ENCODE measurements at places on chromosomes 4 and X.

DNA sequence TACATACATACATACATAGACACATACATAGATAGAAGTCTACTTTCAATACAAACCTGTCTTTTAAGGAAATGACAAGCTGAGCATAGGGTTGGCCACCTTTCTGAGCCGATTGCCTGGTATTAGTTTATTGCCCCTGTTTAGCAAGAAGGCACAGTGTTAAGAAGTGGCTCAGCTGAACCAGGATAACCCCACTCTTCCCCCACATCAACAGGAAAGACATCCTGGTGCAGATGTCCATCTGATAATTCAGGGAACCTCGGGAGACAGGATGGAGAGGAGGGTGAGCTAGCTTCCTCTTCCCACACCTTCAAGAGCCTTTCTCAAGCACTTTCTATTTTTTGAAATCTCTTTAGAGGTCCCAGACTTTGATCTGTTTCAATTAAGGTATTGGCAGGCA, 52.3 kb downstream of the PKD2 start:
- DNase-seq = no peak

GRCh38 chr4:133866328-133866699, 335.3 kb downstream of the PABPC4L start:
- DNase-seq = no peak

GRCh38 chr4:75639124-75639695, 8.9 kb upstream of the CDKL2 start:
- DNase-seq = no peak

DNA sequence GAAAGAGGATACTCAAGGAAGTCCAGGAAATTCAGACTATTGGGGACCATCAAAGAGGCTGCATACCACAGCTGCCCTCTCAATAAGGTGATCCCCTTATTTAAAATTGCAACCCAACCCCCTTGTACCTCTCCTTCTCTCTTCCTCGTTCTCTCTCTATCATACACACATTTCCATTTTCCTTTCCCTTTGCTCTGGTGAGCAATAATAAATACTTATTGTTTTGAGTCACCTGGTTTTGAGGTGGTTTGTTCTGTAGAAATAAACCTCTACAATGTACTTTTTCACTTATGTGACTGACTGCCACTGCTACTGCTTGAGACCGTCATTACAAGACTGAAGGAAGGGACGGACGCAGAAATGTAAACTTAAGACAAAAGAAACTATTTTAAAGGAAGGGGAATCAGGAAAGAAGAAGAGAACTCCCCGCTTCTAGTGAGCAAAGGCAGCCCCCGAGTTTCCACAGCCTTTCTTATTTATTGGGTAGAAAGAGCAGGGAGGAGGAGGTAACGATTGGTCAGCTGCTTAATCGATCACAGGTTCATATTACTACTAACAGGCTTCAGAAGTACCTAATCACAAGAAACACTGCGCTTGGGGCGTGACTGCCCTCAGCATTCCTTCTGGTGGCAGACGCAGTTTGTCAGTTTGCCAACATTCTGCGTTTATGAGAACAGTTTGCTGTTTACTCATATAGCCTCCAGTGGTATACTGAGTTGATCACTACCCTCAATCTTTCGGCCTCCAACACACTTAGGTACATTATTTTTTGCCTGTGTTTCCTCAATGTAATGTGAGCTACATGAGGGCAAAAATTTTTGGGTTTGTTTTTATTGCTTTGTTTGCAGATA, 16.9 kb upstream of the TMEM165 start:
- no peak for DNase-seq

DNA sequence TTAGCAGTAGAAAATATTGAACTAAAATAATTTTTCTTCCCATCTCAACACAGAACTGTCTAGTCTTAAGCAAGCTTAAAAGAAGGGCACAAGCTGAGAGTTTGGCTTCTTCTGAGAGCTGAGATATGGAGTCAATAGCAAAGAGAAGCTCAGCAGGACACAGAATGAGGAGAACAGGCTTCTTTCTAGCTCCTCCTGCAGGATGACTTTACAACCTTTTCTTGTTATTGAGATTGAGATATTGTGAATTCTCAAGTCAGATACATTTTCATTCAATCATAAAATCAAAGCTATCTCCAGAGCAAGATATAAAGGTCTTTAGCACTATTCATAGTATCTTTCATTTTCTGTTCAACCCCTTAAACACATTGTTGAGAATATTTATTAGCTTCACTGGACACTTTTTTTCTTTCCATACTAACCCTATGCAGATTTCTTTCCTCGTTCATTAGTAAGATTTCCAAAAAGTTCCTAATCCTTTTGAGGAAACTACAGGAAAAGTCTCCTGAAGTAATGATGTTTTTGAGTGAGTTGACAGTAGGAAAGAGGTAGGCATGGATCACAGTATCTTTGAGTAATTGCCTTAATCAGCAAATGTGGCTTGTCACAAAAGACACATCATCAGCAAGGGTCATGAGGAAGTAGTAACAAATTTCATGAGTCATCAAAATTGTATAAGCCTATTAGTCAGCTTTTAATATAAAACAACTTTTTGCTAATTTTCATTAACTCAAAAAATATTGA, 17.8 kb upstream of the CXCL3 start:
- DNase-seq = no peak

Data from NCI-H2081 treated with DMSO at 0.1 percent for 48 hours (cell line).